ENCODE measurements at places on chromosomes 5 and 9.

- no peak for DNase-seq
These were observed 349.3 kb downstream of the RAB3C start for GRCh38 chr5:58932057-58932612.

- no peak for DNase-seq
These were observed at the start of gene SPAAR for GRCh38 chr9:35909274-35909673. Gene SPAAR, plus strand, starts transcription at chr9:35909490. Its CDS starts 974 bp downstream, at chr9:35910464.

DNA sequence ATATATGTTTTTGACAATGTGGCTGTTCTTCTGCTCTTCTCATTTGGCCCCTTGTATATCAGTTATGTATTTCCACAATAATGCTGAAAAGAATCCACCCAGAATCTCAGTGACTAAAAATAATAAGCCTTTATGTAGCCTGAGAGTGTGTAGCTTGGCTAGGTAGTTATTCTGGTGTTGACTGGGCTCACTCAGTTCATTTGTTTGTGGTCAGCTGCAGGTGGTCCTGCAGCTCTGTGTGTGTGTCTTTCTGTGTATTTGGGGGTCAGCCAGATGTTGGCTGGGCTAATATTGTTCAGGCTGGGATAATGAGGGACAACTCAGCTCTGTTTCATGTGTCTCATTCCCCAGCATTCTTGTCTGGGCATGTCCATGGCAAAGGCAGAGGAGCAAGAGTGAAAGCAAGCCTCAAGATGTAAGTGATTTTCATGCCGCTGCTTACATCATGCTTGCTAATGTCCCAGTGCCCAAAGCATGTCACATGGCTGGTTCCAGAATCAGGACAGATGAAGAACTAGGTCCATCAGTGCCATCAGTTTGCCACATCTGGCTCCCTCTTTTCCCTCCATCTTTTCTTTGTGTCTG lies 162.8 kb downstream of the KCTD16 start:
- no peak for DNase-seq

DNA sequence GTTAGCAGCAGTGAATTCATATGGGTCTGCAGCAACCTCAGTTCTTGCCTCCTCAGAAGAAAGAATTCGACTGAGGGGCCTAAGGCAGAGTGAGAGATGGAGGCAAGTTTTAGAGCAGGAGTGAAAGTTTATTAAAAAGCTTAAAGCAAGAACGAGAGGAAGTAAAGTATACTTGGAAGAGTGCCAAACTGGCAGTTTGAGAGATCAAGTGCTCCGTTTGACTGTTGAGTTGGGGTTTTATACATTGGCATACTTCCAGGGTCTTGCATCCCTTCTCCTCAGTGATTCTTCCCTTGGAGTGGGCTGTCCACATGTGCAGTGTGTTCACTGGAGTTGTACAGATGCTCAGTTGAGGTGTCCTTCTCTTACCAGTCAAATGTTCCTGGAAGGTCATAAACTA lies 203.6 kb downstream of the SPATA31D1 start:
- DNase-seq, result no peak

DNA sequence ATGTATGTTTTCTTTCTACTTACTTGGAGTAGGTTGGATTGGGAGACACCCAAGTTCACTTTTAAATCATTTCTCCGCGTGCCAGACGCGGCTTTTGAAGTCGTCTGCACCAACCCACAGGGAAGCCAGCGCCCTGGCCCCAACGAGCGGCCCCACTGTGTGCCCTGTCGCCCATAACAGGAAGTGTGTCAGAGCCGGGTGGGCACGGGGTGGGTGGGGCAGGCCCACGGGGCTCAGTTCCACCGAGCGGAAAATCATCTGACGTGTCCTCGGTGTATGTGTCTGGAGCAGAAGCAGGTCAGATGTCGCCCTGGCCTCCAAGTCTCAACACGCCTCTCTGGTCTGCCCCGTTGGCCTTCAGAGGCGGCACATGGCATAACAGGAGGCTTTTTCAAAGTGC lies 22.7 kb upstream of the SMIM23 start:
- DNase-seq, result no peak

GRCh38 chr5:98308960-98309359 lies 464.5 kb upstream of the RGMB start:
- no peak for DNase-seq

GRCh38 chr9:26893030-26893676 lies 551 bp upstream of the CAAP1 start:
- DNase-seq, result no peak

DNA sequence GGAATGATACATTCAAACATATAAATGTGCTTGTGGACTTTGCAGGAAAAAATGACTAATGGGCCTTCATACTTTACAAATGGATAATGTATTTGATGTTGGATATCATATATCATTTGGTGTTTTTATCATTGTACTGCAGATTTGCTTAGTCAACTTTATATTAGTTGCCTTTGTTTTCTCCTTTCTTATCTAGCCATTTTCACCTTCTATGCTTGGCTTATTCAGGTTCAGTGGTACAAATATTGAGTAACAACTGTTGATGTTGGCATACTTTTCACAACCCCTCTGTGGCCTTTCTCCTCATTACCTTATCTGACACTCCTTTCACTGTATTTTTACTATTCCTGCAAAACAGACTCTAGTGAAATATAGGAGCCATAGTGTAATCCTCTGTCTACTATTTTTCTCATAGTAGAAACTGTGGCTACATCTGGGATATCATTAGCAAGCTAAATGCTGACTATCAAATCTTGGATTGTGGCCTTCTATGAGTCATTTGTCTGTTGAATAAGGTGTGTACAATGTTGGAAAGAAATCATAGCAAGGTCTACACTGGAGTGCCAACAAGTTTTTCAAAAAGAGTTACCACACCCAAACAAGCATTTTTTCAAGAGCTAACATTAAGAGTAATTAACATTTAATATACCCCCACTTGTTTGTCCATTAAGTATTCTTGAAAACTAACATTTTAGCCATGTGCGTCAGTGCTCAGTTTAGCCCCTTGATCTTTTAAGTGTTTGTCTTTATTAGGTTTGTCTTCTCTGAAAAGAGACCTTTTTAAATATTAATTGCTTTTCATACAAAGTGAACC lies 330.1 kb downstream of the ADGRV1 start:
- DNase-seq, result peak; percentile 62

DNA sequence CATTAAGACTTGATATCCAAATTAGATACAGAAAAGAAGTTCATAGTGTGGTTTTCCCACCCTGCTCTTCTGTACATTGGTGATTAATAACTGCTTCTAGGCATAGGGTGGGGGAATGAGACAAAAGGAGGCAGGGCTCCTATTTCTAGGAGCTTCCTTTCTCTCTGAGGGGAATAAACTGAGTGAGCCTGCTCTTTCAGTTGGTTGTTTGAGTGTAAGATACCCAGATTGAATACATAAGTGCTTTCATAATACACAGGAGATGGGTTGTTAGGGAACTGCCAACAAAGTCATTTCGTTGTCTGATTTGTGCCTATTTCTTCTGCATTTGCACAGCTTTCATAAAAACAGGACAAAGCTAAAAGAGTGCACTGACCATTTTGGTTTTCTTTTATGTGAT lies 48.9 kb upstream of the TTC23L start:
- peak; percentile 20 for DNase-seq

DNA sequence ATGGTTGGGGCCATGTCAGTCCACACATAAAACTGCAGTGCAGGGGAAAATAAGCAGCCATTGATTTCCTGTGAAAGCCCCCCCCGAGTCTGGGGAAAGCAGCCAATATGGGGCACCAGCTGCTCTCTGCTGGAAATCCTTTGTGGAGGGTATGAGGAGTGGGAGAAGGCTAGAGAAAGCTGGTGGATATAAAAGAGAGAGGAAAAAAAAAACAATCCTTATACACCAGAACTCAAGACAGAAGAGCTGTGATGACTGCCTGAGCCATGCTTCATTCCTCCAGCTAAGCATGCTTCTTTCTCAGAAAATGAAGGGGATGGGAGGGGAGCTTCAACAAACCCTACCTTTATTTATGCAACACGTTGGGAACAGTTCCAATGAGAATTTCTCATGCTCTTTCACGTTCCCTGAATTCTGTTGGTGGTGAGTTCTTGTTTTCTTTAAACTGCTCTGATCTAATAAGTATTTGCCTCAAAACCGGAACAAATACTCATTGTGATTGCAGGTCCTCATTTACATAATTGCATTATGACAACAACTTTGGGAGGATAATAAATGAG lies 688.0 kb upstream of the SEMA6A start:
- DNase-seq, result peak; percentile 14

- no peak for DNase-seq
These were observed 50.7 kb downstream of the STOM start for GRCh38 chr9:121319383-121319780.

DNA sequence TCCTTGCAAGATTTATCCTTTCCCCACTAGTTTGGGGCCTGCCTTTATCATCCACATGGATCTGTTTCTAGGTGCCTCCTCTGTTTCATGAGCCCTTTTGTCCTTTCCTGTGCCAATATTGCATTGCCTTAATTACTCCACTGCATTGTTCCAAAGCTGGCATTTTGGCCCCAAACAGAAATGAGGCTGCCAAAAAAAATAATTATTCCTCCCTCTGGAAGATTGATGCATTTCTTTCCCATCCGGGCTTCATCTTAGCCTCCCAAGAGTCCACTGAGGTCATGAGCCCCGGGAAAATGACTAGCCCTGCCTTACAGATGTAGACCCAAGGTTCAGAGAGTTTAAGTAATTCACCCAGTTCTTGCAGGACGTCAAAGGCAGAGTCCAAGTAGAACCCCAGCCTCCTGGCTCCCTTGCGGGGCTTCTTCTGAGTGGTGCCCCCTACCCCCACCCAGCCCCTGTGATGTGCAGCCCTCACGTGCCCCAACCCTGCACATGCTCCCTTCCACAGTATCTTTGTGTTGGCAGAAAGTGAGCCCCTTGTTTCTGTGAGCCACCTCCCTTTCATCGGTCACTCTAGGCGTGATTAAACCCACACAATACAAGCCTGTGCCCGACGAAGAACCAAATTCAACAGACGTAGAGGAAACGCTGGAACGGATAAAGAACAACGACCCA lies 62.1 kb downstream of the TMOD1 start:
- DNase-seq, result no peak

- no peak for DNase-seq
These were observed 673.0 kb downstream of the ELAVL2 start for GRCh38 chr9:23153058-23153457.

DNA sequence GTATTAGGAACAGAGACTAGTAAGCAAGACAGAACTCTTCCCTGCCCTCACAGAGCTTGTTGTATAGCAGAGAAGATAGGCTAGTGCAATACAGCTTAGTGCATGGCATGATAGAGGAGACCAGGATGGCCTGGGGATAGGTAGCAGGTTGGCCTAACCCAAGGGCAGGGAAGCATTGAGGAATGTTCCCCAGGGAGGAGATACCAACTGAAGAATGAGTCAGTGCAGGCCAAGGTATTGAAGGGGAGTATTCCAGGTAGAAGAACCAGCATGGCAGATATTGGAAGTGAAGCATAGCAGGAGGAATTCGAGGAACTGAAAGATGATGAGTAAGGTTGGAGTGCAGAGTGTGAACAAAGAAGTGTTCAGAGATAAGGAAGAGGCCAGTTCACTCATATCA lies 138.6 kb upstream of the DHFR start:
- no peak for DNase-seq

GRCh38 chr9:16434526-16434925 lies 435.9 kb downstream of the BNC2 start:
- peak; percentile 60 for DNase-seq

GRCh38 chr5:106408141-106408540 lies 1262.6 kb downstream of the EFNA5 start:
- DNase-seq, result no peak

DNA sequence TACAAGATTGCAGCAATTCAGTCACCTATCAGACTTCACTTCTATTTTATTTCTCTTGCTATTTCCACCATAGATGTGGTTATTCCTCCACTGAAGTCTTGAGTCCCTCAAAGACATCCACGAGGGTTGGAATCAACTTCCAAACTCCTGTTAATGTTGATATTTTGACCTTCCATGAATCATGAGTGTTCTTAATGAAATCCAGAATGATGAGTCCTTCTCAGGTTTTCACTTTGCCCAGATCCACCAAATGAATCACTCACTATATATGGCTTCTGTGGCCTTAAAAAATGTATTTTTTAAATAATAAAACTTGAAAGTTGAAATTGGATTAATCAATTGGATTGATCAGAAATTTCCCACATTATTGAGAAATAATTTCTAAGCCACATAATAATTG lies 1821.0 kb downstream of the EFNA5 start:
- DNase-seq, result peak; percentile 58

GRCh38 chr5:66828046-66828547 lies 231.9 kb downstream of the MAST4 start:
- no peak for DNase-seq

DNA sequence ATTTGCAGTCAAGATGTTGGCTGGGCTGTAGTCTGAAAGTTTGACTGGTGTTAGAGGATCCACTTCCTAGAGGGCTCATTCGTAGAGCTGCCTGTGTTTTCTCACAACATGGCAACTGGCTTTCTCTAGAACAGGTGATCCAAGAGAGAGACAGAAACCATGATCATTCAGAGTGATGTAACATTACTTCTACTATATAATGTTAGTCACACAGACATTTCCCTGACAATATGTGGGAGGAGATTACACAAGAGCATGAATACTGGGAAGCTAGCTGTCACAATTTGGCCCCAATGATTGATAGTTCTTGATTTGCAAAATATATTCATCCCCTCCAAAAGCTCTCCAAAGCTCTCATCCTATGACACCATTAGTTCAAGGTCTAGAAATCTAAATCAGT lies 10.9 kb upstream of the TMEM161B start:
- DNase-seq, result no peak

GRCh38 chr5:45826055-45826454 lies 129.9 kb upstream of the HCN1 start:
- no peak for DNase-seq

DNA sequence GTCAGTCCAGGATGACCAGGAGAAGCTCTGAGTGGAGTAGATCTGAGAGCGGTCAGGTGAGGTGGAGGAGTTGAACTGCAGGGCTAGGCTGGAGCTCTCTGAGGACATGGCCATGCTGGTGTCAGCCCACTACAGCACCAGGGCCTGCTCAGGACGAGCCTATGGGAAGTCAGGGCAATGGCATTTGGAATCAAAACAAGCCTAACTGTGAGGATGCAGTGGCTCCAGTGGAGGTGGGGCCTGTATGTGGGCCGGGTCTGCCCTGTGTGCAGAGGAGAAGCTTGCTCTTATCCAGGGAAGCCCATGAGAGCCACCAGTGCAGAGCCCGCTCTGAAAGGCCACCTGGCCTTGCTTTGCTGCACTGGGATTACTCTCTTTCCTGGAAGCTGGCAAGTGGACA lies 11.1 kb downstream of the CXCL14 start:
- no peak for DNase-seq

All from cardiac fibroblast (primary cell).